ENCODE measurements at places on chromosomes 5 and 9.

DNA sequence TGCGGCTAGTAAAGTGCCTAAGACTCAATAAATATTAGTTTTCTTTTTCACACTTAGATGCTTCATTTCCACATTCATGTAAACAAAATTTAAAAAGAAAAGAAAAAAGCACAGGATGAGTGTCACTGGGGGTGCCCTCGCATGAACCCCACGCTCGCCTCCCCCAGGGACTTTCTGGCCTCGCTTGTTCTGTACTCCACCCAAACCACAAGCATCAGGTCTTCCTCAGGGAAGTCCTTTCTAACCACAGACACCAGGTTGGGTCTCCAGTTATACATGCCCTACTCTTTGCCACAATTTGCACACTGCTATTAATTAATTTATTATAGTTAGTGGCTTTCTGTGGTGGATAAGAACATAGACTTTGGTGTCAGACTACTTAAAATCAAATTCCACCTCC lies 92.4 kb downstream of the RORB start:
- no peak for DNase-seq

GRCh38 chr9:35795695-35796094 lies 4.3 kb downstream of the NPR2 start:
- no peak for DNase-seq

- no peak for DNase-seq
Observed at GRCh38 chr5:111851631-111852548, 94.9 kb upstream of the NREP start.

- DNase-seq = no peak
Observed at GRCh38 chr9:129885018-129885669, 49.9 kb downstream of the USP20 start.

DNA sequence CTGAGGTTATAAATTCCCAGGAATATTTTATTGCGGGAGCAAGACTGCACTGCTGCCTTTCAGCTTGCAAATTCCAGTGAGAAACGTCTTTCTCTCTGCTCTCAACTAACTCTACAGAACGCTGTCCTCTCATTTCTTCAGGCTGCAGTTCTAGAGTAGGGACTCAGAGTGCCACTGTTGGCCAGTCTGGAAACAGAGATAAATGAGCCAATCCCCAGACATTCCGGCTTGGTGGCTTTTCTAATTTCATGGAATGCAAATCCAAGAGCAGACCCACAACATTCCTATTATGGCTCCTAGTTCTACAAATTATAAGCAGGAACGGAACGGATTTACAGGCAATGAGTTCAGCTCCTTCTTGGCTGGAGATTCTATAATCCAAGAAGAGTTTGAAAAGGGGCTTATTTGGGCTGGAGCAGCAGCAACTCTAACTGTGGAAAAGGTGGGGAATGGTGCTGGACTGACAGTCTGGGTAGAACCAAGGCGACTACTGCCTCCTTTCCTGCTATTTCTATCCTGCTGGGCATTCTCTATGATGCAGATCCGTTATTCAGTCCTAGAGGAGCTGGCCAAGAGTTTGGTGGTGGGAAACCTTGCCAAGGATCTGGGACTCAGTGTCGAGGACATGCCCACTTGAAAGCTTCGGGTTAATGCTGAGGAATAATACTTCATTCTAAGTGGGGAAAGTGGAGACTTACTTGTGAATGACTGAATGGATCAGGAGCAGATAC lies 9.3 kb downstream of the PCDHGA12 start:
- no peak for DNase-seq

GRCh38 chr9:98929071-98929470 lies 14.6 kb upstream of the COL15A1 start:
- DNase-seq = no peak

DNA sequence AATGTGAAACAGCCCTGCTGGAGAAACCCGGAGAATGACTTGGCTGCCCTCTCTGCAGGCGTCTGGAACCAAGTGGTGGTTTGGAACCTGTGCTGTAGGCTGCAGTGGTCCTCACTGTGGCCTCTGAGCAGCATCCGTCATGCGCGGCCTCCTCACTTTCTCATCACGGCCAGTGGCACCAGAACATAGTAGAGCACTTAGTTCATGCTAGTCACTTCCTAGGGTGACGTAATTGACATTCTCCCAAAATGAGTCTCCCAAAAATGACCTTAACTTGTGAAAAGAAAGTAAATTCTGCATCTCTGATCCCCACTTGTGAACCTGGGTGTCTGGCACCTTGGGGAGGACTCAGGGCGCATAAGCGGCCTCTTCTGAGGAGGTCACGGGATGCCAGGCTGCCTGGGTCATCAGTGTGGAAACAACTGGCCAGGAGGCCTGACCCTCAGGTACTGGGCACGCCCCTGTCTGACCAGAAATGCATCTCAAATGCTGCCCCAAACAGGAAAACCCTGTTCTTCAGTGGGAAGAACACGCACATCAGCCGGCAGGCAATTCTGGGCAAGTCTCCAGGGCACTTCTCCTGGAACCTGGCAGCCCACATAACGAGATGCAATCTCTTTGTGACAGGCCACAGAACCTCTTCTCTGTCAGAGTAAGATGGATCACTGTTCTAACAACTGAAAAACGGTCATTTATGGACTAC lies 36.6 kb upstream of the SPTLC1 start:
- DNase-seq = no peak

GRCh38 chr9:131838530-131839280 lies 98.8 kb upstream of the RAPGEF1 start:
- no peak for DNase-seq

- no peak for DNase-seq
Observed at GRCh38 chr5:170986598-170986997, 124.8 kb downstream of the RANBP17 start.
